ENCODE measurements at places on chromosomes 4 and X.
A peak's percentile ranks its signal among the peaks of the same experiment; 100 is the strongest.

DNA sequence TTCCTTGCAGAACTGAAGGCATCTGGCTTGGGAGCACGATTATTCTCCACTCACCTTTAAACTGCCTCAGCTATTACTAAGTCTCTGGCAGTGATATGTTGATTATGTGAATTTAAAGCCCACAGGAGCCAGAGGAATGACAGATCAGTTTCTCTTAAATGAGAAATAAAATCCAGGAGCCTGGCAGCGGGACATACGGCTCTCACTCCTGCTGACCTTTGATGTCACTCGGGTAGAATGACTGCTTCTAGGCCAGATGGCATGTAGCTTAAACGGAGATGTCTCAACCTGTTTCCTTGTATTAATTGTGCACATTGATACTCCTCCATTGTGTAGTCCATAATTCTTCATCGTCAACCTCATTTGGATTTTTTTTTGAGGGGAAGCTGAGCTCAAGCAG, 4.0 kb upstream of the CBLL2 start:
- no peak for DNase-seq

GRCh38 chr4:2797545-2798305, 4.8 kb downstream of the SH3BP2 start:
- DNase-seq: peak; percentile 52

- DNase-seq: no peak
Observed at GRCh38 chrX:136587532-136587931, 55.5 kb downstream of the VGLL1 start.

DNA sequence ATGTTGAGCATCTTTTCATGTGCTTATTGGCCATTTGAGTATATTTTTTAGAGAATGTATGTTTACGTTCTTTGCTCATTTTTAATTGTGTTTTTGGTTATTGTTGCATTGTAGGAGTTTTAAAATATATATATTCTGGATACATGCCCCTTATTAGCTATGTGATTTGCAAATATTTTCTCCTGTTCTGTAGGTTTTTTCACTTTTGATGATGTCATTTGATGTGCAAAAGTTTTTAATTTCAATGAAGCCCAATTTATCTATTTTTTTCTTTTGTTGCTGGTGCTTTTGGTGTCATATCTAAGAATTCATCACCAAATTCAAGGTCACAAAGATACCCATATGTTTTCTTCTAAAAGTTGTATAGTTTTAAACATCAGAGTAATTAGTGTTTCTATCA, 6.8 kb downstream of the ARMCX5 start:
- no peak for DNase-seq

DNA sequence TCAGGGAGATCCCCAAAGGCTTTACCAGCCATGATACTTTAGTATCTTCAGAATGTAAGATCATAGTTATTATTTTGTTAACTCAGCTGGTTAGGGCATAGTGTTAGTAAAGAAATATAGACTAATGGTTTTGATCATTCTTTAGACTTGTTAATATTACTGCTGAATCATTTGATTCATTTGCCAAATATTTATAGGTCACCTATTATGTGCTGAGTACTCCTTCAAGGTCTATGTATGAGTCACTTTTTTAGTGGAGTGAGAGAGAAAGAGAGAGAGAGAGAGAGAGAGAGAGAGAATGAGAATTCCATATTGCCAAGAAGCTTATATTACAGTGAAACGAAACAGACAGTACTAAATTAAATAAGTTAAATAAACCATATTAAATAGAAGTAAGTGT, 110.3 kb downstream of the UBE2NL start:
- DNase-seq: no peak

- DNase-seq: no peak
Observed at GRCh38 chr4:168529257-168529656, 32.4 kb downstream of the PALLD start.

- DNase-seq: no peak
Observed at GRCh38 chr4:19727141-19727540, 524.6 kb upstream of the SLIT2 start.

DNA sequence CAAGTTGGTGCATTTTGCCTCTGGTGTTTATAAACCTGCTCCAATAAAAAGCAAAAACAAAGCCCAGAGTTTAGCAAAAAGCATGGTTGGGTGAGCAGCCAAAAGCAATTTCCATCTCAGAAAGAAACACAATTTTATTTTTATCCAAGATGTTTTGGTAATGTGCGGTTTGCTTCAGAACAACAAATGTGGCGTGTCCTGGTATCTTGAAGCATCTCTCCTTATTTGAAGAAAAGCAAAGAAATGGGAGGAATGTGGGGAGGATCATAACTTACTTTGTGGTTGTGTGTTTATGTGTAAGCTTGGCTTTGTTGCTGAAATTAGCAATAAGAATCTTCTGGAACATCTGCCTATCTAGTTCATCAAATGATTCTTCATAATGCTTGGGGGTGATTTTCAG, 88.3 kb upstream of the DDX3X start:
- DNase-seq: no peak

DNA sequence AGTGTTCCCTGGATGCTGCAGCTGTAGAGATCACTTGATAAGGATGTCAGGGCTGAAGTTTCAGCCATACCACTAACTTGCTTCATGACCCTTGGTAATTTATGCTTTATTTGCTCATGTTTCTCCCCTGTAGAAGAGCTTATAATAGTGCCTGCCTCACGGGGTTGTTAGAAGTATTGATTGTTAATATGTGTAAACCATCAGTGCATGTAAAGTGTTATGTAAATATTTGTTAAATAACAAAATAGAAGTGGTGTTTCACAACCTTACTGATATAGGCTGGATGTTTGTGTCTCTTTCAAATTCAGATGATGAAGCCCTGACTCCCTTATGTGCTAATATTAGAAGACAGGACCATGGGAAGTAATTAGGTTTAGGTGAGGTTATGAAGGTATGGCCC, 1.5 kb upstream of the CXCL2 start:
- DNase-seq: no peak

- DNase-seq: no peak
Observed at GRCh38 chr4:113411496-113411938, 350.0 kb downstream of the CAMK2D start.

DNA sequence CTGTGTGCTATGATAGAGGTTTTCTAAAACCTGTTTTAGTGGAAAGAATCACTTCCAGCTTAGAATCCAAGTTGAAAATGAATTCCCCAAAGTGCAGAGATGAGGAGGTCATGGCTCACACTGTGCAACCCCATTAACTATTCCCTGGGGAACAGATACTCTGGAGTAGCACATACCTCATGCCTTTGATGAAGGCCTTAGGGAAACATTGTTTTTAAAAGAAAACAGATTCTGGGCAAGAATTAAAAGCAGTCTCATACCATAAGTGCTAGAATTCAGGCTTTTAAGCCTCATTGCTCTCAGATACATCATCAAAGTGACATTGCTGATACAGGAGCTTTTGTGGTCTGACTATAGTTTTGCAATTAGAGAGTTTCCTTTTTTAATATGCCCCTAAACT, 115.1 kb downstream of the NDST4 start:
- DNase-seq: no peak

DNA sequence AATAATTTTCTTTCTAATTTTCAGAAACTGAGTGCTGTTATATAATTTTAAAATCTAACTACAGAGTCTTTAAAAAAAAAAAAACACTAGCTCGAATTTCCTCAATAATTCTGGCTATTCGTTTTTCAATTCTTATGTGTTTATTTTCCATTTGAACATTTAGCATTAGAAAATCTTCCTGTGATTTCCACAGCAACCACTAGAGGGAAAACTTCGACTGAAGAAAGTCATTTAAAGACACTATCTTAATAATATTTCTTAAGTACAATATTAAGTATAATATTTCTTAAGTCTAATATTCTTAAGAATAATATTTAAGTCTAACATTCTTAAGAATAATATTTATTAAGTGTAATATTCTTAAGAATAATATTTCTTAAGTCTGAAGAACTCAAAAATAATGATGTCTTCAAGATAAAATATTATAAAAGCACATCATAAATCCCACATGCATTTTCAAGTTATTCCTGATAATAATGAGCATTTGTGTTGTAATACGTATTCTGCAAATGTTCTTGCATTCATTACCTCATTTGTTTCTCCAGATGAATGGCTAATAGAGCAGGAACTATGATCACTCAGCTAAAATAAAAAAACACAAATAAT, 118.4 kb upstream of the WDR17 start:
- DNase-seq: no peak

DNA sequence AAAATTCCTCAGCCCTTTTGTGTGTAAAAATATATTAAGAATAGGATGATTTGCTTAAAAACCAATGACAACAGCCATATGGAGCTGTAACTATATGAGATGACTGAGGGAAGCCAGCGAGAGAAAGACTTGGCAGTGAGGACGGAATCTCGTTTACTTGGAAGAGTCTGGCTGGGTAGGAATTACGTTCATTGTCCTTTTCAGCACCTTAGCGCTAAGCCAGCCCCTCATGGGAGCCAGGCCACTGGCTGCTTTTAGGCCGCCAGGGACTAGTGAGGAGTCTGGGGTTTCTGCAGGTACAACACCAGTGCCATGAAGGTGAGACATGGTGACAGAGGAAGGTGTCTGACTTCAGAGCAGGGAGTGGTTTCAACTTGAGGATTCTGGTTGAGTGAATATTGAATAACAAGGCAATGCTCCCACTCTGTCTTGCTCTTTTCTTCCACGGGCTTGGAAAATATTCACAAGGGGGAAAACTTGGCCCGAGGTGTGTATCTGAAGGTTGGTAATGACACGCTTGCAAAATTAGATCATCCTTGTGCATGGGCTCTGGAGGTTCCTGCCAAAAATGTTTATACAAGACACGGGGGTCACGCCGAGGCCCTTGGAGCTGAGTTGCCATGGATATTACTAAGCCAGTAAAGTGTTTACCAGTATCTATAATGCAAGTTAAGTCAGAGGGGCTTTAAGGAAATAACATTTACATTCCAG, 17.4 kb downstream of the KLF3 start:
- no peak for DNase-seq

GRCh38 chrX:71550578-71550977, 17.7 kb downstream of the OGT start:
- no peak for DNase-seq

DNA sequence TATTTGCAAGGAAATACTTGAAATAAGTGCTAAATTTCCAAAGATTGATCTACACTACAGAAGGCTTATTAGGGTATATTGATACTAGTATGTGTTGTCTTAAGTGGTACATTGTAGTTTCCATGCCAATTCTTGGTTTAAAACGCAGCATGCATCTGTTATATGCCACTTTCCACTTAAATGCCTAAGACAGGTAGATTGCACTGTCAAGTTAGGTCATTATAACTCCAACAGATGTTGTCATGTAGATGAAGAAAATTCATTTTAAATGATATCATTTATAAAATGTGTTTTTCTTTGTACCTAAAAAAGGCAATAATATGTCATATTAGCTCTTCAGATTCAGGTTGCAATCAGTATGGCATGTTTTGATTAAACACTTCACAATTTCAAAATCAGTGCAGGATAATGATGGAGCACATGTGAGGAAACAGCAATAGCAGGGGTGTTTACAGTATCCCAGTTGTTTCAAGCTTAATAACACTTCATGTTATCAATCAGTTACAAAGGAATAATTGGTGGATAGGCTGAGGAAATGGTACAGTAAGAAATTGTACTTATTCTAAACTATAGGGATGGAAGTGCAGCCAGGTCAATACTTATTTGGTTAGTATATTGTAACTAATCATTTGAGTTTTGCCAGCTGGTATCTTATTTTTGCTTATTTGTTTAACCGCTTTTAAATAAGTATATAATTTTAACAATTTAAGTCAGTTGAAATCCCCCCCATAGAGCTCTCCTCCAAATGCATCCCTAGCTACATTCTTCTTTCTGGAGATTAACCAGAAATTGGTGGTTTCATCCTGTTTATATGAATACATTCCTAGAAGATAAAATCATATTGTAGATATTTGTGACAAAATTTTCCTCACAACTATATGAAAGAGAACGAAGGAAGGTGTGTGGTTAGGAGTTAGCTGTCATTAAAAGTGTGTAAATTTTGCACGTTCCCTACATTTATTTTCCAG, 454.4 kb upstream of the ATOH1 start:
- no peak for DNase-seq

DNA sequence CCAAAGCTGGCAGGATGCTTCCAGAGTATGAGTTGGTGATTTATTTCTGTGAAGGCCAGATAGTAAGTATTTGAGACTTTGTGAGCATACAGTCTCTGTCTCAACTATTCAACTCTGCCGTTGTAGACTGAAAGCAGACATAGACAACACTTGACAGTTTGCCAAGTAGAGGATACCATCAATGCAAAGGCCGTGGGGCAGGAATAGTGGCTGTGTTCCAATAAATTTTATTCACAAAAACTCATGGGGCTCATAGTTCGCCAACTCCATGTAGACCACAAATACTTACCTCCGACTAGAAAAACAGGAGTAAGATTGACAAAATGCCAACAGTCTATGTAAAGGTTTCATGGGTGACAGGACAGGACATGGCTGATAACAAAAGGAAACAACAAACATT, 3.7 kb upstream of the PIR start:
- no peak for DNase-seq

DNA sequence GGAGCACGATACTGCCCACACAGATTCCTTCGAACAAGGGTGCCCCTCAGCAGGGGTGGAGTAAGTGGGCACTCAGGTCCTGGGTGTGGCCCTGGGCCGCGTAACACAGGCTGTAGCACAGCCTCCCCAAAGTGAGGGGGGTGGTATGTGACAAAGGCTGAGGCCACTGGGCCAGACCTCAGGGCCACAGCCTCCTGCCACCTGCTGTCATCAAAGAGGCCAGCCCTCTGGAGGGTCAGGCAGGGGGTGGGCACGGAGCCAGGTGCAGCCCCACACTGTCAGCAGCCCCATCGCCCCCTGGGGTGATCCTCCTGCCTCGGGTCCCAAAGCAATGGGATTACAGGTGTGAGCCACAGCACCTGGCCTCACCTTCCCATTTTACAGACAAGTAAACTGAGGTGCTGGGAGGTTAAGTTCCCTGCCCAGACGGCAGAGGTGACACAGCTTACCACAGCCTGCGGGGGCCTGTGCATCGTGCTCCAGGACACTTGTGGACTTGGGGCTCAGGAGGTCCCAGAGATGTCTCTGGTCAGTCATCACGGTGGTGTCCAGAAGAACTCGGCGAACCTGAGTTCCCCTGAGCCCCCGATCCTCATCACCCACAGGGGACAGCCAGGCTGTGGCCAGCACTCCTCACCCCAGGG, 27.5 kb upstream of the MXD4 start:
- DNase-seq: no peak

- DNase-seq: peak; percentile 16
Observed at GRCh38 chrX:132615391-132616131, 126.7 kb upstream of the MBNL3 start.

GRCh38 chr4:178347111-178347510, 904.9 kb upstream of the AGA start:
- no peak for DNase-seq

GRCh38 chrX:9988762-9989161, 21.6 kb downstream of the CLDN34 start:
- peak; percentile 57 for DNase-seq
